ENCODE measurements at places on chromosomes 7 and 10.

GRCh38 chr7:133353775-133354174 lies 100.9 kb downstream of the EXOC4 start:
- no peak for DNase-seq

DNA sequence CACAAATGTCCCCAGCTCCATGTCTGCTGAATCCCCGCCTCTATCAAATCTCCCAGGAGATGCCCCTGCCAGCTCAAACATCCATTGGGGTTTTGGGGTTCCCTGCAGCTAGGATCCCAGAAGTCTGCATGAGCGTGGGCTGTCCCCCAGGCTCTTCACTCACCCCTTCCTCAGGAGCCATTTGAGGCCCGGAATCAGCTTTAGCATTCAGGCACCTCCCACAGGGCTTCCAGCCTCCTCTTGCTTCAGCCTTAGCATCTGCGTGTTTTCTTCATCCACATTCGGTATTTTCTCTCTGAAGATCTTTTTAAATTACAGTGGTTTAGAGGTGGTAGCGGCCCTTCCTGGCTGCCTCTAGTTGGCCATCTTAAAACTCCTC lies 1054.4 kb downstream of the CNTNAP2 start:
- DNase-seq, result no peak

GRCh38 chr7:124029396-124030188 lies 3.3 kb downstream of the TMEM229A start:
- no peak for DNase-seq

GRCh38 chr10:92901819-92902251 lies 53.5 kb downstream of the EXOC6 start:
- peak; percentile 23 for DNase-seq

GRCh38 chr10:42816912-42817311 lies 34.3 kb downstream of the BMS1 start:
- DNase-seq, result no peak

DNA sequence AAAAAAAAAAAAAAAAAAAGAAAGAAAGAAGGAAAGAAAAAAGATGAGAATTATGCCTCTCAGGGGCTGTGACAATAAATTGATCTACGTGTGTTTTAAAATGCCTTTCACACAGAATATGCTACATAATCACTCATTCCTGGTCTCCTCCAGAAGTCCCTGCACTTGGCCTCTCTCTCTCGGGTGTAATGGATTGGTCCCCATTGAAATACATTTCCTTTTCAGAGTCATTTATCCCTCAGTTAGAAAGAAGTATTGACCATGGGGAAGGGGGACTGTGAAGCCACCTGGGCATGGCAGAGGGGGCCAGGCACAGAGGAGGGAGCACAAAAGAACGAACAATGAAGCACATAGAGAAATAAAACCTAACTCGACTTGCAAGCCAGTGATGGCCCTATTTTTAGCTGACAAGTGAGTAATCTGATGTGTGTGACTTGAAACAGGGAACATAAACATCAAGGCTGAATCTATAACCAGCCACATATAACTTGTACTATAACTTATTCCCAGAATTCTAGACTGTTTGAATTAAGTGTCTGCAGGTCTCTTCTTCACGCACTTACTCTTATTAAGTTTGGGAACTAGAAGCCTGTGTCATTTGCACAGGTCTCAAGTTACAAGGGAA lies 490.8 kb downstream of the KCNMA1 start:
- DNase-seq, result no peak

DNA sequence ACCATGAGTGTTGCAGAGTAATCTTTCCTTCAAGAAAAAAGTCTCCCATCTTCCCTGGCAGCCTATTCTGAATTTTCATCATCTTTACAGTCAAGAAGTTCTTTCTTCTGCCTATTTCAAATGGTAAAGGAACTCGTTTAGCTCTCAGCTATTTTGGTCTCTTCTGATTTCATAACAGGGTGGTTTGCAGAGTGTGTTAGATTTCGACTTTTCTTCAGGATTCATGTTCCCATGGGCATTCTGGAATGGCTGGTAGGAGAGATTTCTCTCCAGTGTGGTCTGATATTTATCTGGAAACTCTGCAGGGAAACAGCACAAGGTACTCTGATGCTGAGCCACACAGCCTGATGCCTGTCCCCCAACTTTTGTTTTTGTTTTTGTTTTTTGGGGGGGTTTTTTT lies 111.1 kb upstream of the FAM171A1 start:
- no peak for DNase-seq

DNA sequence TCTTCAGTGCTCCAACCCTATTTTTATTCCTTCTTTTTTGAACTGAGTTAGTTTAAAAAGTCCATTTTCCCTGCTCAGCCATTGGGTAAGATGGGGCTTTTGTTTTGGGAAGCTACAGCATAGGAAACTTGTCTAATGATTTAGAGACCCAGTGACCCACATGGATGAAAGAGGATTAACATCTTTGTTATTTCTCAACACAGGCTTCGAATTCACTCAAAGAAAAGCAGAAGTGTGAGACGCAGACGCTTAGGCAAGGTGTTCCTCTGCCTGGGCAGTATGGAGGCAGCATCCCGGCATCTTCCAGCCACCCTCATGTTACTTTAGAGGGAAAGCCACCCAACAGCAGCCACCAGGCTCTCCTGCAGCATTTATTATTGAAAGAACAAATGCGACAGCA lies 152.0 kb downstream of the HDAC9 start:
- no peak for DNase-seq

DNA sequence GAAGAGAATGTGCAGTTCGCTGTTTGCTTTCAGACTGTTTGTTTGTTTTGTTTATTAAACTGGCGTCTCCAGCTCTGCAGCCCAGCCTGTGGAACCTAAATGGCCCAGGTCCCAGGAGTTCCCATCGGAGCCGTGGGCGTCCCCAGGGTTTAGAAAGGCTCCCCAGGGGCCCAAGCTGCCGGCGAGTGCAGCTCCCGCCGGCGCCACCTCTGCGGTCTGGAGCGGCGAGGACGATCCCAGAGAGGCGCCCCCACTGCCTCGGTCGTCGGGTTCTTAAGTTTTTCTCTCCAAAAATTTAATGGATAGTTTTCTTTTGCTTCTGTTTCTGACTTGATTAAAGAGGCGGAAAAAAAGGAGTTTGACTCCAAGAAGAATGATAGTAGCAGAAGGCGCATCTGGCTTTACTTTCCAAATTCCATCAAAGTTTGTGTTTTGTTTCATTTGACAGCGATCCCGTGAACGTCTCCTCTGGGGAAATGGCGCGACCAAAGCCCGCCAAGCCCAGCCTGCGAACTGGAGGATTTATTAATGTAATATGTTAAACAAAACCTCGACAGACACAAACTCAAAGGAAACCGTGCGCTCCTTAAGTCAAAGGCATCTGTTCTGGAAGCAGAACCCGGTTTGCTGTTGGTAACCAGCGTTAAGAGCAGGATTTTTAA lies 718 bp upstream of the FZD1 start:
- no peak for DNase-seq

GRCh38 chr7:26792576-26792975 lies 71.8 kb downstream of the SKAP2 start:
- DNase-seq, result no peak

GRCh38 chr7:130986261-130986690 lies 252.3 kb upstream of the KLF14 start:
- DNase-seq, result no peak

GRCh38 chr10:93039721-93040120 lies 20.9 kb upstream of the CYP26C1 start:
- no peak for DNase-seq

GRCh38 chr10:103058034-103058433 lies 135.0 kb downstream of the NT5C2 start:
- no peak for DNase-seq

GRCh38 chr10:114748241-114748640 lies 73.3 kb upstream of the FHIP2A start:
- no peak for DNase-seq

- DNase-seq, result no peak
These were observed 357.8 kb upstream of the MBL2 start for GRCh38 chr10:53130337-53130736.

- DNase-seq, result no peak
These were observed 25.2 kb downstream of the HIPK2 start for GRCh38 chr7:139752604-139753003.

GRCh38 chr10:58661336-58661735 lies 148.7 kb downstream of the BICC1 start:
- DNase-seq, result no peak

DNA sequence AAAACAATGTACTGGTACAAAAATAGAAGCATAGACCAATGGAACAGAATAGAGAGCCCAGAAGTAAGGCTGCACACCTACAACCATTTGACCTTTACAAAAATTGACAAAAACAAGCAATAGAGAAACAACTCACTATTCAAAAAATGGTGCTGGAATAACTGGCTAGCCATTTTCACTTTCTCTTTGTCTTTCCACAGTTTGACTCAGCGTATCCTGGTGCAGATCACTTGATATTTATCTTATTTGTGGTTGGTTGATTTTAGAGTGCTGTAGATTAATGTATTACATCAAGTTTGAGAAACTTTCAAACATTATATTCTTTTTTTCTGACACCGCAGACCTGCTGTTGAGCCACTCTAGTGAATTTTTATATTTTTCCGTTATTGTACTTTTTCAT lies 381.4 kb downstream of the DGKB start:
- no peak for DNase-seq

DNA sequence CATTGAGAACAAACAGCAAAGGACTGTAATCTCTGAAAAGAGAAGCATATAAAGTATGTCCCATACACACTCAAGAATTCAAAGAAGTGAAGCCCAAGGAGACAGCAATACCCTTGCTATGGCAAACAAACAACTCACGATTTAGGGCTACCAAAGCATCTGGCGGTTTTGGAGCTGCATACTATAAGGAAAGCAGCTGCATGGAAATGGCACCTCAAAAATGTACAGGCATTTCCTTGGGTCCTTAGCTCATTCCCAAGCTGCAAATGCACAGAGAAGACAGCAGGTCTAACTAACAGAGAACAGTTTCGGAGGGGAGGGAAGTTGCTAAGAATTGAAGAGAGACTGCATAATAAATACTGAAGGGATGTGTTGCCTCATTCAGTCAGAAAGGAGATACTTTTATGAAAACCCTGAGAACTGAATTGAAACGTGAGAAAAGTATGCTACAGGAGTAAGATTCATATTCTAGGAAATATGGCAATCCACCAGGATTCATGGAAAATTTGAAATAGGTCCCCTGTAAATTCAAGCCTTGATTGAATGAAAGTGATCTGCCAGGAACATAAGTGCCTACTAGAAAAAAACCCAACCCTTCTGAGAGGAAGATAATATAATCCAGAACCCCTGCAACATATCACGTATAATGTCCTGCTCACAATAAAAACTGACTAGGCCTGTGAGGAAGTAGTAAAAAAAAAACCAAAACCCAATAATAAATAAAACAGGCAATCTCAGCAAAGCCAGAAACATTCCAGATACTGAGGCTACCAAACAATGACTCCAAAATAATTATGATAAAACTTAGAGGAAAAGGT lies 36.4 kb downstream of the CUBN start:
- DNase-seq, result no peak

GRCh38 chr7:158733775-158734494 lies 29.3 kb upstream of the NCAPG2 start:
- DNase-seq, result no peak

DNA sequence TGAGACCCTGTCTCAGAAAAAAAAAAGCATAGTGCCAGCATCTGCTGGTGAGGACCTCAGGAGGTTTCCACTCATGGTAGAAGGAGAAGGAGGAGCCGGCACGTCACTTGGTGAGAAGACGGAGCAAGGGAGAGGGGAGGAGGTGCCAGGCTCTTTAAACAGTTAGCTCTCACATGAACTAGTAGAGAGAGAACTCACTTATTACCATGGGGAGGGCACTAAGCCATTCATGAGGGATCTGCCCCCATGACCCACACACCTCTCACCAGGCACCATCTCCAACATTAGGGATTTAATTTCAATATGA lies 62.9 kb upstream of the VKORC1L1 start:
- no peak for DNase-seq

DNA sequence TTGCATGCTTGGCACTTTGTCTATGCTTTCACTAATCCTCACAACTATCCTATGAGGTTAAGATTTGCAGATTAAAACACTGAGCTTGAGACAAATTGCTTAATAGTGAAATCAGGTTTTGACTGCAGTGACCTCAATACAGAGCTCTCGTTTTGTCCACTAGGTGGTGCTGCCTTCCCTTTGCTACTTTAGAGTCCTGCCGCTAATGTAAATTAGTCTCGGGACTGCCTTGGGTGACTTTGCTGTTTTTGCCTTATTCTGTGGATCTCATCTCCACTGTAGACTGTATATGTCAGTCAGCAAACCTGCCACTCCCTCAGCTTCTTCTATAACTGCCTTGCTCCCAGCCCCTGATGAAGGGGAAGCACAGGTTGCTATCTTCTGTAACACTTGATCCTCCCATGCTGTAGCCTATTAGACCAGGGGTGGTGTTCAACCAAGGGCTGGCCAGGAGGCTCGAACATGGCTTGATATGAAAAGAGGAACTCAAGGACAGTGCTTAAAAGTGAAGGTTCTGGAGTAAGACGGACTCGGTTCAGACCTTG lies 26.0 kb downstream of the ASB4 start:
- DNase-seq, result peak; percentile 48

DNA sequence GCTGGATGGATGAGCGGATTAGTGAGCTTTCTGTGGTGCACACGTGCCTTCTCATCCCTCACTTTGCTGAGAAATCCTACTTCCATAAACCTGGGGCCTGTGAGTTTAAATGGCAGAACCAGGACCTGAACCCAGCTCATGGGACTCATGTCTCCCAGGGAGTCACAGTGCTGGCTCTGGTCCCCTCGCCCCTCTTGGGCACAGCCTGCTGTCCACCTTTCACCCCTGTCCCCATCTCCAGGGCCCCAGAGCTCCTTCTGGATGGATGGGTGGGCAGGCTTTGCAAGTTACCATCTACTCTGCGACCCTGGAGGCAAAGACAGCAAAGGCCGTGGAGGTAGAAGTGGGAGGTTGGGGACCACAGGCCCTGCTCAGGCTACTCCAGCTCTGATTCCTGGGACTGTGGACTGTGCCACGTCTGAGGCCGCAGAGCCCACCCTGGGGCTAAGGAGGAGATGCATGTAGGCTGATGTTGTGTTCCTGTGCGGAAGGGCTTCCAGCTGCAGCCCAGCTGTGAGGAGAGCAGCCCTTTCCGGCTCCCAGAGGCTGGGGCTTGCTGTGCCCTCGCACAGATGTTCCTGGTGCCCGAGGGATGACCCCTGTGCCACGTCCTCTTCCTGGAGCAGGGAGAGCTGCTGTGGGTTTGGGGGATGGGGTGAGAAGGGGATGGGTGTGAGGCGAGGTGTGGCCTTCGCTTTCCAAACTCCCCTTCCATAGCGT lies 40.3 kb downstream of the PRF1 start:
- DNase-seq, result no peak

- DNase-seq, result no peak
These were observed 50.4 kb upstream of the FAM3C start for GRCh38 chr7:121446526-121446925.

GRCh38 chr10:52252307-52252706 lies 61.8 kb upstream of the DKK1 start:
- DNase-seq, result no peak

DNA sequence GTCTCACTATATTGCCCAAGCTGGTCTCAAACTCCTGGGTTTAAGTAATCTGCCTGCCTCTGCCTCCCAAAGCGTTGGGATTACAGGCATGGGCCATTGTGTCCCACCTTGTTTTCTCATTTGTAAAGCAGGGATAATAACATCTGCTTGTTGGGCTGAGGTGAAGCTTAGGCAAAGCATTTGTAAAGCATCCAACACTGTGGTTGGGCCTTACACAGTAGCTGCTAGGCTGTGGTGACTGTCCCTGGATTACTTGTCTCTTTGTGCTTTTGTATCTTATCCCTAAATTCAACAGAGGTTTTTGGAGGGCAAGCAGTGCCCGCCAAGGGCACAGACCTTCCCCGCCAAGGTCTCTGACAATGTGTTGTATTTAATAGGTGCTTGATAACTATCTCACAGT lies 14.3 kb downstream of the HKDC1 start:
- DNase-seq, result no peak

- DNase-seq, result peak; percentile 40
These were observed 85.8 kb downstream of the NRP1 start for GRCh38 chr10:33248638-33249037.

- DNase-seq, result no peak
These were observed 45.0 kb upstream of the FOXL3 start for GRCh38 chr7:244974-245373.
